Activated CD4-positive, alpha-beta T cell treated with anti-CD3 and anti-CD28 coated beads, Interleukin-10, Interleukin-2, amounts not matched to agents 100 ng/mL and 50 ng/mL, durations not matched to agents 16 hours and 8 hours (primary cell): ENCODE measurements at places on chromosomes 16 and 17.

- DNase-seq, result no peak
Observed at GRCh38 chr17:13749891-13750235, 148.1 kb upstream of the HS3ST3A1 start.

GRCh38 chr17:67624886-67625656 lies 92.7 kb upstream of the NOL11 start:
- DNase-seq, result no peak

DNA sequence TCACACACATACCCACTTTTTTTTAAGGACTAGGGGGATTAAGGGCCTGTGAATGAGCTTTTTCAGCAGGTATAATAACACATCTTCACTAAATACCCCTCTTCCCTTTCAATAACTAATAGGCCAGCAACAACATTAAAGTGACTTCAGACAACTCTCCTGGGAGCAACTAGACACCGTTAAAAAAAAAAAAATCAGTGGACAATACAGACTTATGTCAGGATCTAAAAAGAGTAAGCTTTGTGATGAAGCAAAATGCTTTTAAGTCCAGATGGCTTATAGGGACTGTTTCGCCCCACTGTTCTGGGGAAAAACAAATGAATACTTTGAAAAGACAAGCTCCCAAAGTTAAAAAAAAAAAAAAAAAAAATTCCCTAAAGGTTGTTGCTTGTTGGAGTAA lies 29.0 kb downstream of the SPAG9 start:
- no peak for DNase-seq

GRCh38 chr16:46788891-46789474 lies 40.8 kb upstream of the MYLK3 start:
- no peak for DNase-seq
